ENCODE measurements at places on chromosomes 6 and 20. TPM values are rescaled to one million over a fixed set of nuclear protein-coding genes. Genes with fewer than 3 reads are reported as not detected.

SLC17A1 gene
- total RNA-seq: 0.99 TPM

TMEM74B gene
- 6.7 TPM for total RNA-seq

HLA-DPA1 gene
- 48.9 TPM for total RNA-seq

C20orf144 gene
- 40.0 TPM for total RNA-seq

AIF1 gene
- total RNA-seq: 6.3 TPM

FAM83C gene
- 0.43 TPM for total RNA-seq

SEC23B gene
- total RNA-seq: 65.0 TPM

POPDC3 gene
- total RNA-seq: 7.8 TPM

FAM83D gene
- 13.1 TPM for total RNA-seq

RTF2 gene
- total RNA-seq: 80.4 TPM

C4B gene
- total RNA-seq: 21.3 TPM

COL9A1 gene
- total RNA-seq: 1.5 TPM

SEMG1 gene
- not detected for total RNA-seq

LBP gene
- total RNA-seq: 1.2 TPM

UNC5CL gene
- total RNA-seq: 2.0 TPM

TEAD3 gene
- 17.8 TPM for total RNA-seq

CDSN gene
- not detected for total RNA-seq

MAP3K4 gene
- 77.7 TPM for total RNA-seq

RBM39 gene
- total RNA-seq: 278 TPM

PLCB1 gene
- total RNA-seq: 9.8 TPM

RIMS4 gene
- total RNA-seq: 72.1 TPM

OOEP gene
- 14.1 TPM for total RNA-seq

EYS gene
- 1.3 TPM for total RNA-seq

ASIP gene
- not detected for total RNA-seq

CLVS2 gene
- total RNA-seq: 0.16 TPM

SAMD3 gene
- total RNA-seq: 4.4 TPM

AARS2 gene
- total RNA-seq: 14.6 TPM

LY6G6D gene
- not detected for total RNA-seq

TNFRSF6B gene
- 26.2 TPM for total RNA-seq

GSTA3 gene
- 26.7 TPM for total RNA-seq

SRMS gene
- total RNA-seq: 0.24 TPM

KCNK16 gene
- total RNA-seq: not detected

MAS1 gene
- total RNA-seq: 0.19 TPM
